ENCODE measurements at places on chromosomes 1 and 21. TPM values are rescaled to one million over a fixed set of nuclear protein-coding genes. Genes with fewer than 3 reads are reported as not detected.

Gene TFF3
- total RNA-seq = 1,342 TPM

GRCh38 chr1:27161594-27161993 lies 6.7 kb upstream of the SLC9A1 start:
- DNase-seq = no peak

- no peak for DNase-seq
Observed at GRCh38 chr1:80403471-80403893, 1397.0 kb upstream of the ADGRL4 start.

Gene LCE1A
- total RNA-seq = not detected

Gene RGL1
- 13.1 TPM for total RNA-seq

Gene OR2L2
- 0.06 TPM for total RNA-seq

GRCh38 chr1:99820546-99820945 lies 29.6 kb upstream of the AGL start:
- no peak for DNase-seq

DNA sequence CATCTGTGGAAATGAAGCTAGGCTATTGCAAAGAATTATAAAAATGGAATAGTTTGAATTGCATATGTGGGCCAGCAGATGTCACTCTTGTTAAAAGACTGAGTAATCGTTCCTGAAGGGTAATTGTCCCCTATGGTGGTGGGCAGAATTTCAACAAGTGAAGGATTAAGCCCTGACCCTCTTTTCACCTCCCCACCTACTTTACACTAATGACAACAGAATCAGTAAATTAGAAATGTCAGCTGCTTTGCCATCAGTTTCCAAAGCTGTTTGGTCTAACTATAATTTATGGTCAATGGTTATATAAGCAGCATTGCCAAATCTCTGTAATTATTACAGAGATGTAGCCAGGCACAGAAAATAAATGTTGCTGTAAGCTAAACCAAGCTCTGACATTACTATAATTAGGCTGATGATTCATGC lies 898.6 kb downstream of the AMY1C start:
- DNase-seq = no peak

Gene TBX19
- 3.4 TPM for total RNA-seq

DNA sequence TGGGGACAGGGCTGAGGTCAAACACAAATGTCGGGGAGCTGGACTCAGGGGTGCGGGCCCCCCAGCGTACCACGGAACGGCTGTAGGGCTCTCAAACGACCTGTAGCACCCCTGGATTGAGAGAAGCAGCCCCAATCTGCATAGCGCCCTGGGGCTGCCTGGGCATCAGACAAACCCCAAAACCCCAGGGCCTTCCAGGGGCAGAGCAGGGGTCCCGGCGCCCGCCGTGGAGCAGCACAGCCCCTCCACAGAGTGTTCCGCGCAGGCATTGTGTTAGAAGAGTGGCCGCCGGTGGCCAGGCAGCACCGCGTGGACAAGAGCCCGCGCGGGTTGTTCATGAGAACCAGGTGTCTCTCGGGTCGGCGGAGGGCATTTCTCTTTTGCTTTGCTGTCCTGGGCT lies 64.2 kb upstream of the ARHGEF16 start:
- no peak for DNase-seq

Gene SLC6A9
- 5.6 TPM for total RNA-seq

Gene KCNJ9
- total RNA-seq = not detected

DNA sequence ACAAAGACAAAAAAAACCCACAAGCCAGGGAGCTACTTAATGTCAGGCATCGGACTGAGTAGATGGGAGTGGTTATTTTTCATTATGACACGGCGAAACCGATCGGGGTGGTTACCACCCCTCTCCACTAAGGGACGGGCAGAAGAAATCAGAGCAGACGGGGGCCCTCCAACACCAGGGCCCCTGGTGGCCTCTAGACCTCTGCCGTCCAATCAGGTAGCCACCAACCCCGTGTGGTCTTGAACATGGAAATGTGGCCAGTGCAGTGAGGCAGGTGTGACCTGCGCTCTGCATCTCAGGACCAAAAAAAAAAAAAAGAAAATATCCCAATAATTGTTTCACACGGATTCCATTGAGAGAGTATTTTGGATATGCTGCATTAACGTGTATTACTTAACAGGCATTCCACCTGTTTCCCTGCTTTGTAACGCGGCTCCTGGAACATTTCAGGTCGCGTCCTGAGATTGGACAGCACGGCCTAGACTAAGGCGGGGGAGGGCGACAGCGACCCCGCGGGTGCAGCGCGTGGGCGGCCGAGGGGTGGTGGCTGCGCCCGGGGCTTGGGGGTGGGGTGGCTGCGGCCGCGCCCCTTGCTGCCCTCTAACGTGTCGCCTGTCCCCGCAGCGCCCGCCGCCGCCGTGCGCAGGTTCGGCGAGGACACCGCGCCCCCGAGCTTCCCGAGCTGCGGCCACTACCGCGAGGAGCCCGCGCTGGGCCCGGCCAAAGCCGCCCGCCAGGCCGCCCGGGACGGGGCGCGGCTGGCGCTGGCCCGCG lies 48.3 kb downstream of the SIM2 start:
- no peak for DNase-seq

Gene INKA2
- total RNA-seq = 4.9 TPM

Gene LCE2C
- total RNA-seq = not detected

Gene RNF19B
- total RNA-seq = 31.4 TPM

Gene SELE
- total RNA-seq = 0.95 TPM

- no peak for DNase-seq
Observed at GRCh38 chr1:119715542-119715941, 3.8 kb downstream of the PHGDH start.

Gene TFF2
- total RNA-seq = 115 TPM

DNA sequence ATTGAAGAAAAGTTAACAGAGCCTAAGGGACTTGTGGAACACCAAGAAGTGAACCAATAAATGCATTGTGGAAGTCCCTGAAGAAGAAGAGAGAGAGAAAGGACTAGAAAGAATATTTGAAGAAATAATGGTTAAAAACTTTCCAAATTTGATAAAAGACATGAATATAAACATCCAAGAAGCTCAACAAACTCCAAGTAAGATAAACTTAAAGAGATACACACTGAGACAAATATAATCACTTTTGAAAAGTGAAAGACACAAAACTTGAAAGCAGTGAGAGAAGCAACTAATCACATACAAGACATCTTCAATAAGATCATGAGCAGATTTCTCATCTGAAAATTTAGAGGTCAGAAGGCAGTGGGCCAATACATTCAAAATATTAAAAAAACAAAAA lies 91.2 kb downstream of the MPZL1 start:
- DNase-seq = no peak

DNA sequence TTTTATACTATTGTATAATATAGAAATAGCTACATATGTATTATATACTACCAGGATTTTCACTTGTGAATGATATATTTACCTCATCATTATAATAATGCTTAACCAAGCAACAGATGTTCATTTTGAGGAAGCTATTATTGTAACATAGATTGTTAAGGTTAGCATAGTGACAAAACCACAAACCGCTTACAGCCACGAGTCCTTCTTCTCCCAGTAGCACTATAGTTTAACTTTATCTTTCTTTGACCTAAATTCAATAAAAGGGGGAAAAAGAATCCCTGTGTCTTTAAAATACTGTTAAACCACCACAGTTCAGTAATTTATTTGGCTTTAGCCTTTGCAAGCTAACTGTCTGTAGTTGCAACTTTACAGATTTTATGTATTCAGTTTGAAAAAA lies 1039.4 kb upstream of the B3GALT2 start:
- DNase-seq = no peak

GRCh38 chr1:112727716-112728115 lies 12.6 kb upstream of the PPM1J start:
- DNase-seq = no peak

DNA sequence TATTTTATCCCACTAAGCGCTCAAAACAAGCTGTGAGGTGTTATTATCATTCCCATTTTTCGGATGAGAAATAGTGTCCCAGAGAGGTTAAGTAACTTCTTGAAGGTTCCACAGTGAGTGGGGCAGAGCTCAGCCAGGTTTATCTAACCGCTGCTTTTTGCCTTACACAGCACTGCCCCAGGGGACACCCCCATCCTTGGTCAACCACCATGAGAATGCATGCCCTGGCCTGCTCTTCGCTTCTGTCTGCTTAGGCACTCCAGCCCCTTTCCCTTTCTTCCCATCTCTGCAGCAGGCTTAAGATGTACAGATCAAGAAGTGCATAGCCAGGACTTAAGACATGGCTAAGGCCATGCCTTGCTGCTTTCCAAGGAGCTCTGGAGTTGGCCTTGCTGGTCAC lies 159.0 kb upstream of the CD34 start:
- no peak for DNase-seq

Gene SPRR5
- total RNA-seq = not detected

DNA sequence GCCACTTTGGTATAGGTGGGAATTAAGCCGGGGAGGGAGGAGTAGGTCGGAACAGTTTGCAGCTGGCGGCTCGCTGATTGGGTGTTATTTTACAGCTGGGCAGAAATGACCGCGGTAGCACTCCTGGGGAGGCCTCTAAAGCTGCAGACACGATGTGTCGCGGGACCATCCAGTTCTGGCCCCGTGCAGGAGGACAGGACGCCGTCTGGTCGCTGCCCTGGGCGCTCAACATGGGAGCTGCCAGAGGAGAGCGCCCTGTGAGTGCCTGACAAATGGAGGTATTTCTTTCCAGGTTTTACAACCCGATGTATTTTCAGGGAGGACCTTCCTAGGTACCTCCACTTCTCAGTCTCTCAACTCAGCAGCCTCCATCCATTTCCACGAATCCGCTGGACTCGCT lies 46.2 kb downstream of the CDC7 start:
- no peak for DNase-seq

Gene PEAR1
- 9.9 TPM for total RNA-seq

DNA sequence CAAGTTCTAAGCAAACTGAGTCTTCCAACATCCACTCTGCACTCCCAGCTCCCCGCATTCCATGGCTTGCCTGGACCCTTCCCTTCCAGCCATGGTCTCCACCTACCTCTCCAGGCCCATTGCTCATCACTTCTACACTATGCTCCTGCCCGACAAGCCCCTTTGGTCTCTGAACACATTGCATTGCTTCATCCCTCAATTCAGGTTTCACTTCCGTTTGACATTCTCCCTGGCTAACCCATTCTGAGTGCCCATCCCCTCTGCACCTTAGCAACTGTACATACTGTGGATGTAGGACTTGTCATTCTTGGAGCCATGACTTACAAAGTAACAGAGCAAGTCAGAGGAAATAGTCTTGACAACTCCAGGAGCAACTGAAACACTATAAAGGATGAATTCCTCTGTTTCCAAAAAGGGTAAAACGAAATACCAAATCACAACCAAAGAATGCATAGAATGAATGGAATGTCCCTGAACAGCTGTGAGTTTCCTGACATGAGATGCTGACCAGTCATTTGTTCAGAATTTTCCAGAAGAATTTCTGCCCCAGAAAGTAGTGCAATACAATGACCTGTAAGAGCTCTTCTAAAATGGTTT lies 66.7 kb downstream of the KCNJ6 start:
- DNase-seq = no peak

DNA sequence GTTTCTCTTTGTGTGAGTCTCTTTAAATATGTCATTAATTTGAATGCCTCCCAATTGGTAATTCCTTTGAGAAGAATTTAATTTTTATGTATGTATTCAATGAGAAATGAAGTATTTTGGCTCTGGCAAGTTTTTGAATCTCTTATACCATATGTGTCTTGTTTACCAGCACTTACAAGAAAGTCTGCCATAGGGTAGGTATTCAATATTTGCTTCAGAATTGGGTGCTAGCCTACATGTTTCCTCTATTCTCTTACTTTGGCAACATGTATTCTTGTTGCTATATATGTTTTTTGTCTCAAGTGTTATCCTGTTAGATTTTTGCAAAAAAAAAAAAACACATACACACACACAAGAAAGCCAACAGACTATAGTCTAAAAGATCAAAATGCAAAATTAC lies 350.5 kb upstream of the PRMT6 start:
- DNase-seq = no peak

Gene PRAMEF14
- not detected for total RNA-seq

- no peak for DNase-seq
Observed at GRCh38 chr21:31555741-31556191, 103.7 kb upstream of the SOD1 start.

GRCh38 chr1:28898405-28898881 lies 15.9 kb upstream of the EPB41 start:
- DNase-seq = no peak

GRCh38 chr1:89767618-89768017 lies 53.2 kb upstream of the LRRC8D start:
- no peak for DNase-seq

GRCh38 chr1:209198961-209199750 lies 384.4 kb upstream of the CAMK1G start:
- no peak for DNase-seq

GRCh38 chr1:160466961-160467360 lies 56.1 kb downstream of the SLAMF6 start:
- DNase-seq = no peak

DNA sequence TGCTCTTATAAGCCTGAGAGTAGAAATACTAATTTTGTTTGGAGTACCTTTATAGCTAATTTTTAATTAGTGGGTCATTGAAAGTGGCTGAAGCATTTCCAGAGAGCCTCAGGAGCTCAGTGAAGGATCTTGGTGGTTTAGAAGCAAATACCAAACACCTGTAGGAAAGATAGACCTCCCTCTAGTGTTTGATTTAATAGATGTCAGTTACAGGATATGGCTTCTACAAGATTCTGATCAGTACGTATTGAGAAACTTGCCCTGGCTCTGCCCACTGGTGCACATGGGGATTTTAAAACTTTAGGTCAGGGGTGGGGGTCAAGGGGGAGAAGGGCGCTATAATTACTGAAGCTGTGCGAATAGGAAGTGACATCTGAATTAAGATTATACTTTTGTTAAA lies 122.2 kb downstream of the POU2F1 start:
- no peak for DNase-seq

Gene OR10Z1
- not detected for total RNA-seq

GRCh38 chr1:109565241-109565640 lies 16.8 kb downstream of the GNAI3 start:
- DNase-seq = no peak

GRCh38 chr21:17674106-17674505 lies 61.4 kb upstream of the BTG3 start:
- DNase-seq = no peak

DNA sequence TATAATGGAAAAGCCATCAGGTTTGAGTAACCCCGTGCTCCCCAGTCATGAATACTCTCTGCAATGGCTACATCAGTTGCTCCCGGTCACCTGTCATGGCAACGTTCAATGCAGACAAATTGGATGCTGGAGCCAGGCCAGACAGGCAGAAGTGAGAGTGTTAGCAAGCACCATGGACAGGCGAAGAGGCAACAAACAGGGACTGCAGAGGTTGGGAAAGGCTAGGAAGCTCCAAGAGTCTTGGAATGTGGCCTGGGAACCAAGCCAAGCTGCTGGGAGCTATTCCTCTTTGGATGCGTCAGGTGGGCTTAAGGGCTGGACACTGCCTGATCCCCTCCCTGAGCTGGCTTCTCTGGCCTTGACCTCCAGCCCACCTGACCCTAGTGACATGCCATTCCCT lies 102.9 kb downstream of the ACTL8 start:
- no peak for DNase-seq

DNA sequence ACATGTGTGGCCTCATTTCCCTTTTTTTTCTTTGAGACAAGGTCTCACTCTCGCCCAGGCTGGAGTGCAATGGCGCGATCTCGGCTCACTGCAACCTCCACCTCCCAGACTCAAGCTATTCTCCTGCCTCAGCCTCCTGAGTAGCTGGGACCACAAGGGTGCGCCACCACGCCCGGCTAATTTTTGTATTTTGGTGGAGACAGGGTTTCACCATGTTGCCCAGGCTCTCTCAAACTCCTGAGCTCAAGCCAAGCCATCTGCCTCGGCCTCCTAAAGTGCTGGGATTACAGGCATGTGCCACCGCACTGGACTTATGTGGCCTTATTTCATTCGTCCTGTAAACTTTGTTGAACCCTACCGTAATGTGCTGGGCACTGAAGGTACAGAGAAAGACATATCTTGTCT lies 569 bp upstream of the WARS2 start:
- no peak for DNase-seq

Gene ADAMTS5
- total RNA-seq = 4.1 TPM
